ENCODE measurements at places on chromosomes 5 and 9.
A peak's percentile ranks its signal among the peaks of the same experiment; 100 is the strongest.

GRCh38 chr9:86716326-86716922, 230.9 kb downstream of the GAS1 start:
- DNase-seq = no peak

DNA sequence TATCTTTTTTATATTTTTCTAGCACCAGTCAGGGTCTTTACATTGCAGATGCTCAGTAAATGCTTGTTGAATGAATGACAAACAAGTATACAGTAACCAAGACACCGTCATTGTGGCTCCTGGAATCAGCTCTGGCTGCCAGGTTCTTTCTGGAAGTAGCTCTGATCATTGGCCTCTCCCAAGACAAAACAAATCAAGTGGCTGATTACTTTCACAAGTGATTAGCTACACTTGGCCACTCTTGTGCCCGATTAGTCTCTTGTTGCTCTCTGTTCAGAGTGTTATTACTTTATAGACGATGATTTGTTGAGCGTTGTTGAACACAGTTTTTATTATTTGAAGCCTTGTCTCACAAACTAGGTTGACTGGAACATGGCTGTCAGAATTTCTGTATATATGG, 119.6 kb upstream of the TLX3 start:
- no peak for DNase-seq

DNA sequence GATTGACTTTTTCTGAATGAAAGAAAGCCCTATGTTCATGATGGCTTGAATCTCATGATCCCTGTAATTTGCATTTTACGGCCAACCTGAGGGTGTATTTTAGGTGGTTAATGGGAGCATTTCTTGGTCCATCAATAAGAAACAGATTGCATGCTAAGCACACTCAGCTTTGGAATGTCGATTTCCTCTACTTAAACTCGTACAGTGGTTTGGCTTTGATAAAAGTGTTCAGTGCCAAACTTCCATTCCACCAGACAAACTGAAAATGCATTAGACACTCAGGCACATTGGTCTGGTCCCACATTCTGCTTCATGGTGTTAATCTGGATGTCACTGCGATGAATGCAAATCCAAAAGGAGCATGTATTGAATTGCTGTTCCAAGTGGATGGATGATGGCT, 77.0 kb downstream of the VCAN start:
- no peak for DNase-seq

- DNase-seq = no peak
These were observed 126.1 kb upstream of the PAPPA start for GRCh38 chr9:116027511-116027910.

DNA sequence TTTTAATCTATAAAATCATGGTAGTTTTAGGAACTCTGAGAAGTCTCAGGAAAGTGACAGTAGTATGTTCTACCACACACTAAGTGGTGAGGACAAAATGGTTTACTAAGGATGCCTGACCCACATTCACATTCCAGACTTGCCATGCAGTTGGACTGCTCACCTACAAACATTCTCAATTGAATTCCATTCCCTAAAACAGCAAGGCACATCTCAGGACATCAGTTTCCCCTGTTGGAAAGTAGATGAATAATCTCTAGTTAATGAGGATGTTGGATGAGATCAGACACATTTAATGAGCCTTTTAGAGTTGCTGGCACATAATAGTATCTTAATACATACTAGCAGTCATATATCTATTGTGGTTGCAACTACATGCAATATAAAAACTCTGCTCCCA, 76.6 kb downstream of the ZNF618 start:
- DNase-seq = no peak

DNA sequence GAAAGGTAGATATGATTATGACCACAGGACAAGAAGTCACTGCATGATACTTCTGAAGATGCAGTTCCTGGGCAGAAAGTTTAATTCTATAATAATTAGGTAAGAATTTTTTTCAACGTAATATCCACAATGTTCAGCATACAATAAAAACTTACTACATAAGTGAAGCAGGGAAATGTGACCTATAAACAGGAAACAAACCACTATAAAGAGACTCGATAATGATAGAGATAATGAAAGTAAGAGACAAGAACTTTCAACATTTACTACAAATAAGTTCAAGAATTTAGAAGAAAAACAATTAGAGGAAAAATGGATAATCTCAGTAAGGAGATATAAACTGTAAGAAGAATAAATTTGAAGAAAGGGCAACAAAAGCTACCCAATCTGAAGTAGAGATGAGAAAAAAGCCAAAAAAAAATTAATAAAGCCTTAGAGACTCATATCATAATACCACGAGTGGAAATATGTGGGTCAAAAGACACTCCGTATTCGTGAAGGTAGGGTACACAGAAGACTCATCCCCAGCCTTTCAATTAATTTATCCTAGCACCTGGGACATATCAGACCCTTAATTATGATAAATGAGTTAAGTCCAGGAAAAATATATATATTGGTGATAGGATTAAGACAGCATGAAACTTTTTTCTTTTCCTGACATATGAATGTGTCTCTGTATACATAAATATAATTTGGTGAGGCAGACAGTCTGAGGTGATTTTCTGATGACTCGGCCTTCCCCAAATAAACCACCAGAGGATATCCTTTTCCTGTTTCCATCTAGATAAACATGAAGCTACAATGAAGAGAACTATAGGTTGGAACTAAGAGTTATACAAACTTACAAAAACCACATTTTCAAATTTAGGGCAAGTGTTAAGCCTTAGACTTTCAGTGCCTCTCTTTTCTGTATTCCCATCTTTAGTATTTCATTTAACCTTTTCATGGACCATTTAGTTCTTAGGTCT, 120.4 kb downstream of the RAPGEF6 start:
- DNase-seq = no peak

DNA sequence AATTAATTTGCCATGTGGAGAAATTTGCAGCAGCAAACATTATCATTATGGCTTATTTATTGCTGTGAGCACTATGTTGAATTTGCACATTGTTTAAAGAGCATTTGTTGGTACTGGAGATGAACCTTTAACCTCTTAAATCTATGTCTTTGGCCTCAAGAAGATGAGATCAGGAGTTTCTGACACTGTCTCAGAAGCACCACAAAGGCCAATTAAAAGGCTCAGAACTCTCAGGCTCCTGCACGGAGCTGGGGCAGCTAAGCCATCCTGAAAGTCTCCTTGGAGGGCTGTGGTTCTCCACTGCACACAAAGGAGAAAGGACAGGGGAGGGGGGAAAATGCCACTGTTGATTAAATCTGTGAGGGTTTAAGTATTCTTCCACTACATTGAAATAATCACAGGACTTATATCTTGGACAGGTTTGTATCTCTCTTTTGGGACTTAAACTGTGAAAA, 33.1 kb downstream of the ZNF366 start:
- no peak for DNase-seq

GRCh38 chr9:98834386-98834785, 26.9 kb downstream of the GALNT12 start:
- no peak for DNase-seq

DNA sequence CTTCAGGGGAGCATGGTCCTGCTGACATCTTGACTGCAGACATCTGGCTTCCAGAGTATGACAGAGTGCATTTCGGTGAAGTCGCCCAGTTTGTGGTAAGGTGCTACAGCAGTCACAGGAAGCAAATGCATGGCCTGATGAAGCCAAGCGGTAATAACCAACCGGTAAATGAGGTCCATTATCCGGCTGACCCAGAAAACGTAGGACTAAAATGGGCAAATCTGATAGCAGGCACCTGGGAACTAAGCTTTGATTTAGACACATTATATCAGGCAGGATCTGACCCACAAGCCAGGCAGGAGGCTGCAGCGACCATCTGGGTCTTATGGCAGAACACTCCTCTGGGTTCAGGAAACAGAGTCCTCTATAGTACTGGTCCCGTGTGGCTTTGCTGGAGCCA, 454.6 kb downstream of the GADD45G start:
- no peak for DNase-seq

- peak; percentile 66 for DNase-seq
These were observed 30.1 kb downstream of the PTPA start for GRCh38 chr9:129141066-129142041.

GRCh38 chr5:164472165-164472564, 966.7 kb downstream of the MAT2B start:
- DNase-seq = no peak

- DNase-seq = no peak
These were observed 807 bp downstream of the FAM163B start for GRCh38 chr9:133608382-133608781.

- DNase-seq = no peak
These were observed 22.1 kb downstream of the NTRK2 start for GRCh38 chr9:84691634-84692033.

DNA sequence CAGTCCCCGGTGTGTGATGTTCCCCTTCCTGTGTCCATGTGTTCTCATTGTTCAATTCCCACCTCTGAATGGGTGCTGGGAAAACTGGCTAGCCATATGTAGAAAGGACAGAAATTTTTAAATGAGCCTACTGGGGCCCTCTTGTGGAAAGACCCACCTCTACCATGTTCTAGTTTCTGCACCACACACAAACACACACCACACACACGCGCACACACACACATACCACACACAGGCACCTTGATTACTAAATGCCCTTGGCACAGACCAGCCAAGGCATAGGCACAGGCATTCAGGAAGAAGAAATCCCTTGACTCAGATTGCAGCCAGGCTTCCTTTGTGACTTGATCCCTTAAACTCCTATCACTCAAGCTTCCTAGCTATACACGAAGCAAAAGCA, 60.5 kb downstream of the SIL1 start:
- no peak for DNase-seq

- no peak for DNase-seq
These were observed 79.9 kb upstream of the NEURL1B start for GRCh38 chr5:172561151-172561550.

DNA sequence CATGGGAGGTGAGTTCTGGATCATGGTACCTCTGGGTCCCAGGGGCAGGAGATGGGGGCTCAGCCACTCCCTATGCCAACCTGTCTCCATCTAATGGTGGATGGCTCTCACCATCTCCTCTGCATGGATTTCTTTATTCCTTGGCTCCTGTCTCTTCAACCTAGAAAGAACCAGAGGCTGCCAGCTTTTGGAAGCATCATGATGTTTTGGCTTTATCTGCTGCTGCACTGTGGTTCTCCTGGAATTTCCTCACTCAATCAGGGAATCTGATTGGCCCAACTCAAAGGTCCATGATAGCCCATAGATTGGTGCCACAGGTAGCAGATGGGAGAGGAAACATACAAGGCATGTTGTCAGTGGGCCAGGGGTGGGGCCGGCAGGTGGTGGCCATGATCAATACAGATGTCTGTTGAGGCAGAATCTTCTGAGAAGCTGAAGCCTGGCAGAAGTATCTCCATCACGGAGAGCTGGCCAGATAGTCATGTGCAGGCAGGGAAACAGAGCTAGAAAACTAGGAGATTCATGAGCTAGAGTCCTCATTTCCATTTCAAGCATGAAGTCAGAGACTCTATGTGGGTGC, 158.2 kb downstream of the MACROH2A1 start:
- DNase-seq = no peak

GRCh38 chr9:134358662-134359319, 32.5 kb downstream of the RXRA start:
- DNase-seq = no peak

Measured in CMK (cell line).